ENCODE measurements at places on chromosomes 1 and 21.

DNA sequence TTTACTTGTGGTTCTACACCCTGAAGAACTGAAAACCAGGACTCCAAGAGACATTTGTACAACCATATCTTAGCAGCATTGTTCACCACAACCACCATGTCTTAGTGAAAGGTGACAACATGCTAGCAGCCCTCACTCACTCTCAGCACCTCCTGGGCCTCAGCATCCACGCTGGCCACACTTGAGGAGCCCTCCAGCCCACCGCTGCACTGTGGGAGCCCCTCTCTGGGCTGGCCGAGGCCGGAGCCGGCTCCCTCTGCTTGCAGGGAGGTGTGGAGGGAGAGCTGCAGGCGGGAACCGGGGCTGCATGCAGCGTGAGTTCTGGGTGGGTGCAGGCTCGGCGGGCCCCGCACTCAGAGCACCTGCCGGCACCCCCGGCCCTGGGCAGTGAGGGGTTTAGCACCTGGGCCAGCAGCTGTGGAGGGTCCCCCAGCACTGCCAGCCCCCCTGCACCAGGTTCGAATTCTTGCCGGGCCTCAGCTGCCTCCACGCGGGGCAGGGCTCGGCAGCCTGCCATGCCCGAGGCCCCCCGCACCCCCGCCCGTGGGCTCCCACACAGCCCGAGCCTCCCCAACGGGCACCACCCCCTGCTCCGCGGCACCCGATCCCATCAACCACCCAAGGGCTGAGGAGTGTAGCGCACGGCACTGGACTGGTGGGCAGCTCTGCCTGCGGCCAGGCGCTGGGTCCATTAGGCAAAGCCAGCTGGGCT is 9.2 kb downstream of the C1orf159 start:
- DNase-seq = no peak

GRCh38 chr1:232393010-232393409 is 236.9 kb downstream of the SIPA1L2 start:
- no peak for DNase-seq

DNA sequence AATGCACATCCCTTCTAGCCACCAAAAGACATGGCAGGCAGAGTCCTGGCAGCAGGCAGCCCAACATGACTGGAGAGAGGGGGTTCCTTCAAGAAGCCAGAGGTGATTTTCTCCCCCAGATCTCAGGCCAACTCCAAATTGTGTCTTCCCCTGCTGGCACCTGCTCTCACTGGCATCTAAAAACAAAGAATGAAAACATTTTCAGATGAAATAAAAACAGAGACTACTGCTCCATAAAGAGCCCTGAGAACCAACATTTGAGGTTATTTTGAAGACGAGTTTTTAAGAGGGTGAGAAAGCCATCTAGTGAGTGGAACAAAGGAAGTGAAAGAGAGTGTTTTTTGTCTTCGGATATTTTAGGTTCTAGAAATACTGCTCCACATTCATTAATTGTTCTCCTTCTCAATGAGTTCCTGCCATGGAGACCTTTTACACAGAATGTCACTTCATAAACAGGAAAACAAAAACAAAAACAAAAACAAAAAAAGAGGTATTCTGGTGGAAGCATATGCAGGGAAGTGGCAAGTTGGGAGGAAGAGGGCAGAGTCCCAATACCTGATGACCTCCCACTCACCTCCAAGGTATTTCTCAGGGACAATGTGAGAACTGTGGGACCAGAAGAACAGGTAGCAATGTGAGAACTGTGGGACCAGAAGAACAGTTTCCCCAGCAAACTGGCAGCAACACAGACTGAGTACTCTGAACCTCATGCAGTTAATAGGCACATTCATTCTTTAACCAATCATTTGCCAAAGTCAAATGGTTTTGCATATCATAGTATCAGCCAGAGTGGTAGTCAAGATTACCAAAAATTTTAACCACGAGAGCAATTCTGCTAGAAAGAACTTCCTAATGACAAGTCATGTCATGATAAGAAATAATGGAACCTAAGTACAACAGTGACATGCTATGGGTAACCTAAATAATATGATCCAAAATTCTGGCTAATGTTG is 50.0 kb downstream of the KIAA0319L start:
- no peak for DNase-seq

DNA sequence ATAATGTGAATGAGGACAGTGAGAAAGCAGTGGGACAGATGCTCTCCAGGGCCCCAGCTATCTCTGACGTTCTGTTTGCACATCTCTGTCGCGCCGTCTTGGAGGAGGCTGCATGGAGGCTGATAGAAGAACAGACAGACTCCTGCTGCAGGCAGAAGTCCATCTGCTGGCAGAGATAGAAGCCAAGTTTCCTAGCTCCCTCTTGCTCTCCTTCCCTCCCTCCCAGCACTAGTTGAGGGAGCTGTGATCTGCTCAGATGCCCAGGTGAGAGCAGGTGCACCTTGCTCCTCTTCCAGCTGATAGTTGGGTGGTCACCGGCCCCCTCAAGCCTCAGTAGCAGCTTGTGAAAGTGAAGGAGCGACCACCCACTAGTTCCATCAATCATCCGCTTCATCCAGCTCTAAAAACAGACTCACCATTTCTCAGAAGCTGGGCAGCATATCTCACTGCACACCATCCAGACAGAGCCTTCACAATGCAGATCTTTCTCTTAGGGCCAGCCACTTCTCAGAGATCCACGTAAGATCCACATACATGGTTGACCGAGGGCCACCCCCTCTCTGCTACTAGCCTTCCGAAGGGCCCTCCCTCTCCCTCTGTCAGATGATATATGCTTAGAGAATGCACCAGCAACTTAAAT is 12.9 kb downstream of the LRRN2 start:
- no peak for DNase-seq

GRCh38 chr1:63849149-63849548 is 75.3 kb downstream of the ROR1 start:
- DNase-seq = no peak

DNA sequence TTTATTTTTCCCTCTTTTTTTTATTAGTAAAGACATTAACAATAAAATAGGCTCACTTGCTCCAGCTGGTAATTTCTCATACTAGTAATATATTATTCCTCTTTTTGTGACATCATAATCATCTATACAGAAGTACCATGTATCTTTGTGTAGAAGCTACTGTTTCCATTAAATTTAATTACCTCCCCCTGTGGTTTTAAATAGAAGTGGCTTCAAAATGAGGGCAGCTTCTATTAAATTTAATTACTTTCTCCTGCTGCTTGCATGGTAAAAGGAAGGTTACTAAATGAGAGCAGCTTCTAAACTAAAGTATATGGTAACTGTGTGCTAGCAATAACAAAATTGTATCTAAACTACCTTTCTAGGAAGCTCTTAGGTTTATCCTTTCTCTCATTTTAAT is 94.0 kb downstream of the DPYD start:
- peak; percentile 74 for DNase-seq

DNA sequence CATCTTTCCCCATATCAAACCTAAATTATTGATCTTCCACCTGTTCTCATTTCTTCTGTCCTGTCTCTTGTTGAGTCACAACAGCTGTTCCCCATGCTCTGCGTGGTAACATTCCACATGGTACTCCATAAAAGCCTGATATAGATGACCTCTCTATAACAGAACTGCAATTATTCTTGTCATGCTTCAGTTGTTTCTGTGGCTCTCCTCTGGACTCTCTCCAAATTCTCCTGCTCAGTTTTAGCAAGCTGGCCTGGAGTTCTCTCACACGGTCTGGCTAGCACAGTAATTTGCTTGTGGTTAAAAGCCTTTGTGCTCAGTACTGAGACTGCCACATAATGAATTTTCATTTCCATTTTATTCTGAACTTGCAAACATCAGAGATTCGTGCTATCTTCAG is 10.6 kb upstream of the LRRC39 start:
- DNase-seq = no peak

- no peak for DNase-seq
These were observed 57.6 kb downstream of the SPSB1 start for GRCh38 chr1:9350013-9350908.

GRCh38 chr1:247905910-247906503 is 10.6 kb downstream of the OR2W3 start:
- no peak for DNase-seq

Data from NCI-H1417 treated with DMSO at 0.1 percent for 48 hours (cell line).